ENCODE measurements at places on chromosomes 13 and 19. TPM values are rescaled to one million over a fixed set of nuclear protein-coding genes. Genes with fewer than 3 reads are reported as not detected.

The CEACAM16 gene
- total RNA-seq: not detected

The ZNF320 gene
- 8.0 TPM for total RNA-seq

The SULT2B1 gene
- total RNA-seq: 0.16 TPM

The MUC16 gene
- not detected for total RNA-seq

The NLRP9 gene
- not detected for total RNA-seq

The KCNC3 gene
- not detected for total RNA-seq

The DNAJC3 gene
- 38.3 TPM for total RNA-seq

The PRKACA gene
- 42.7 TPM for total RNA-seq

The APC2 gene
- 0.63 TPM for total RNA-seq

Measured in bronchial smooth muscle cell (primary cell).